DMS153 (cell line): ENCODE measurements at places on chromosomes 6 and 20.

DNA sequence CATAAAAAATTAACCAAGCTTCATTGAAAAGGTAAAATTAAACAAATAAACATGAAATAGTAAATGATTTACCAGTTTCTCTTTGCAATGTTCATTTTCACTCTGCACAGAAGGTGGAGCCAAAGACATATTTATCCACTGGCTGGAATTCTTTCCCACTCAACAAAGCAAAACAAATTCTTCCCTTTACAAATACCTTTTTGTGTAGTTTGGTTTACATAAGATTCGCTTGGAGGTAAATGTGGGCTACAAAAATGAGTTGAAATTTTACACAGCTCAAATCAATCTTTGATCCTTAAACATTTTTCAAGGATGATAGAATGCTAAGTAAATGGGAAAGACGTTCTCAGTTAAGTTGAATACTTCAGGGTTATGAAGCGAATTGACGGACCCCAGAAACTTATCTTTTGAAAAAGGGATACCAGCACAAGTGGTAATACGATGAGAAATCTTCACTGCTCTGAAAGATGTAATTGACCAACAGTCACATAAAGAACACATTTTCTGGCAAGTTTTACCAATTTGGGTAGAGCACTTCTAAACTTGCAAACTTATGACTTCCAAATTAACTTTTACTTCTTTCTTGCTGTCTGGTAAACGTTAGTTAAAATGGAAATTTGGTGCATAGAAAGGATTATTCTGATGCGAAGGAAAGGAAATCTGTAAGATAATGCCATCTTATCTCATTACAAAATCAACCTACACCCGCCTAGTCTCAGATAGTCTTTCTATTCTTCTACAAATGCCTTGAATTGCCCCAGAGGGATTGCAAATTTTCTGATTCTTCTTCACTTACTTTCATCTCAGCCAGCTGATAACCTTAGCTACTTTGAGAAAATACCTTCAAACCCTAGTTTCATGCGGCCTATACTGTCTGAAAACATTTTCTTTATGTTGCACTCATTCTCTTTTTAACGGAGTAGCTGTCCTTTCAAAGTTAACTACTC lies 4.7 kb upstream of the GJA1 start:
- no peak for DNase-seq

GRCh38 chr6:136526937-136527336 lies 23.3 kb downstream of the MAP7 start:
- no peak for DNase-seq

- peak; percentile 20 for DNase-seq
Observed at GRCh38 chr6:113476937-113477839, 380.0 kb upstream of the MARCKS start.

GRCh38 chr20:47355489-47356219 lies 845 bp downstream of the ZMYND8 start:
- DNase-seq = no peak
